Activated CD8-positive, alpha-beta T cell treated with anti-CD3 and anti-CD28 coated beads for 36 hours (primary cell): ENCODE measurements at places on chromosomes 5 and 9.

GRCh38 chr9:32490601-32491000 lies 35.4 kb downstream of the RIGI start:
- peaks cover 12% of the 10 kb centered on the region for H3K36me3 ChIP-seq
- no peak overlapping the region for H3K27ac ChIP-seq
- no peaks in the 10 kb centered on the region for H3K4me1 ChIP-seq
- H3K4me3 ChIP-seq, result no peak overlapping the region

- H3K36me3 ChIP-seq, result peaks cover 3% of the 10 kb centered on the region
- H3K4me1 ChIP-seq, result no peaks in the 10 kb centered on the region
- no peak for DNase-seq
- H3K27ac ChIP-seq, result no peak overlapping the region
- no peak overlapping the region for H3K4me3 ChIP-seq
These were observed 127.8 kb downstream of the MED27 start for GRCh38 chr9:131951905-131952304.

DNA sequence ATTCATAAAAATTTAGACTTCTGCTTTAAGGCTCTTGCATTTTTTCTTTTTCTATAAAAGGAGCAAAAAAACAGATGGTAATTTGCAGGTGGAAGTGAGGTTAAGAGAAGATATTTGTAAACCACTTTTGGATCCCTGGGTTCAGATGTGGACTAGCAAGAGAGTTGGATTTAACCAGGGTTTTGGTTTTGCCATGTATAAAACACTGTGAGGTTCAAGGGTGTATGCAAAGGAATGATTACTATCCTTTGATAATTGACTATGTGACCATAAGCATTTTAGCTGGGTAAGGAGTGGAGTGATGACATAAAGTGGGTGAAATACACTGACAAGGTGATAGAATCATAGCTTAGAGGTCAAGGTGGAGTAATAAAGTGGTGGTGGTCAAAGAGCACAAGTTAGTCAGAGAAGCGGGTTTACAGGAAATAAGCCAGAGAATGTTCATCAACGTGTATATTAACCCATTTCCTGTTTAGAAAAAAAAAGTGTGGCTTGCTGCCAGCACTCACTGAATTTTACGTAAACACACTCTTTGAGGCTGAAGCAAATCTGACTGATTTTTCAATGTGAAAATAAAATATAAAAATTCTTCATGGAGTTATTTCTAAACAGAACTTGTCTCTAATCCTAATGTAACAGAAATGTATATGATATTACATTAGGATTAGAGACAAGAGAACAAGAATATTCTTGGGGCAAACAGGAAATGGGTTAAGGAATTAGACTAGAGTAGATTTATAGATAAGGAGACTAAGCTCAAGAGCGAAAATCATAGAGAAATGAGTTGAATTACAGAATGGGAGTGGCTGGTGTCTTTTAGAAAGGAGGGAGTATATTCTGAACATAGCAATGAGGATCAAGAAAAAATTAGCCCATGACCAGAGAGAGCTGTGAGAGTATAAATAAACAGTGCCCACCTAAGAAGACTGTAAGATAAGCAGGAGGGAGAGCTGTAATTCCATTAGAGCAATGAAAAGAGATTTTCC lies 74.5 kb downstream of the CDKN2A start:
- peak; percentile 46 for DNase-seq
- no peak overlapping the region for H3K4me3 ChIP-seq
- H3K4me1 ChIP-seq, result peaks cover 22% of the 10 kb centered on the region
- H3K36me3 ChIP-seq, result peaks cover 12% of the 10 kb centered on the region
- H3K27ac ChIP-seq, result peak overlapping the region; percentile 75

DNA sequence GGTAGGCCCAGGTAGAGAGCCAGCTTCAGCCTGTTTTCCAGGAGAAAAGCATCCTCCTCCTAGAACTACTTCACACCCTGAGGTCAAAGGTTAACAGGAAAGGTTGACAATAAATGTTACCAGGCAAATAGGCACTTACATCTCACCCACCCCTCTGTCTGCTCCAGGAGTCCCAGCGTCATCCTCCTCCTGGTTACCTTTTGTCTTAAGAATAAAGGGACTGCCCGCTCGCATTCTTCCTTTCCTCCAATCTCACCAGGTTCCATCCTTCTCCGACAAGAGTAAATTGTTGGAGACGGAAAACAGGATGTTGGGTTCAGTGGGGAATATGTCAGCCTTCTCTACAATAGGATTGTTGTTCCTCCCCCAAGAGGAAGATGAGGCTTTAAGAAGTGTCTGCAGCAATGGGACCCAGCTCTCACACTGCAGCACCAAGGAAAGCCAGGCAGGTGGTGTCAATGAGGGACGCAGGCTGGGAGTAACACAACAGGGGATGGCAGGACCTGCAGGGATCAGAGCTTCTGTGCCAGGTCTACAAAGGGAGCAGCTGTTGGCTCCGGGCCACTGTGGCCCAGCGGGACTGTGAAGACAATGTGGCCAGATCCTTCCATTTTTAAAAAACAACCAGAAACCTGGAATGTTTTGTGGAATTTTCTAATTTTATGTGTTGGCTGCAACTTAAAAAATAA lies 29.0 kb downstream of the FAT2 start:
- no peak for DNase-seq
- H3K27me3 ChIP-seq, result no peaks in the 10 kb centered on the region
- H3K4me3 ChIP-seq, result no peak overlapping the region
- no peaks in the 10 kb centered on the region for H3K4me1 ChIP-seq

DNA sequence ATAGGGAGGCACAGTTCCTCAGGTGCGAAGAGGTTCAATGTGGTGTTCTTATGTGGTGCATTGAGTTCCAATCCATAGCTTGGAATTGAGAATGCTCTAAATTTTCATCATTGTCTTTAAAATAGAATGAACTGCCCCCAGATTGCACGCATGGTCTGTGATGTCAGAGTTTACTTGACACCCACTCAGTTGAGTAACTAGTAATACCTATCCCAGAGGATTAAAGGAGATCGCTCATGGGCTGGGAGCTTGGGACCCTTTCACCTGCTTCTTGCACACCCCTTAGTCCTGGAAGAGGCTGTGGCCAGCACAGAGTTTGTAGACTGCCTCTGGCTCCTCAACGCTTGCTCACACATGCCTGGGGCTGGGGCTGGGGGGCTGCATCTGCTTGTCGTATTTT lies 95.1 kb upstream of the OTULINL start:
- peaks cover 3% of the 10 kb centered on the region for H3K36me3 ChIP-seq
- H3K4me1 ChIP-seq, result peaks cover 6% of the 10 kb centered on the region
- H3K27me3 ChIP-seq, result no peaks in the 10 kb centered on the region
- DNase-seq, result no peak
- H3K4me3 ChIP-seq, result no peak overlapping the region

DNA sequence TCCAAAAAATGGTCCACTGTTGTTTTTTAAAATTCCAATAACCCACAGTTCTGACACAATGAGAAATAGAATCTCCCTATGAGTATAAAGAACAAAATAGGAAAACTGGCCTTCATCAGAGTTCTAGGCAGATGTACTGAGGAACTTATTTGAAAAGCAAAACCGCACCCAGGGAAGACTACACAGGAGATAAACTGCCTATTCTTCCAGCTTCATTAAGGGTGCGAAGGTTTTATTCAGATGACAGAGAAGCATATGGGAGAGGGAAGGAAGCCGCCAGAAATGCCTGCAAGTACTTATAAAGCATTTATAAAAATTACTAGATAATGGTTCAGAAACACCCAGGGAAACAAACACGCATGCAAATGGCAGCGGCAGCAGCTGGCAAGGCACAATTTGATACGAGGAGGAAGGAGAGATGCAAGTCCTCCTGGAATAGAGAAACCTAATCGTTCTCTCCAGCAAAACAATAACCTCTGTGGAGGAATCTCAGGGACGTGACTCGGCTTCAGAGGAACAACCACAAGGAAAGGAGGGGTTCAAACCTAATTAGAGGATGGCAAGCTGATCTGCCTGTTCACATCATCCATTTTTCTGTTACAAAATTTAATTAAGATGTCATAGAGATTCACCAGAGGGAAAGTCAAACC lies 9.0 kb downstream of the TTLL11 start:
- H3K27me3 ChIP-seq, result no peaks in the 10 kb centered on the region
- H3K36me3 ChIP-seq, result no peaks in the 10 kb centered on the region
- no peak for DNase-seq
- H3K27ac ChIP-seq, result no peak overlapping the region
- peaks cover 3% of the 10 kb centered on the region for H3K4me1 ChIP-seq

DNA sequence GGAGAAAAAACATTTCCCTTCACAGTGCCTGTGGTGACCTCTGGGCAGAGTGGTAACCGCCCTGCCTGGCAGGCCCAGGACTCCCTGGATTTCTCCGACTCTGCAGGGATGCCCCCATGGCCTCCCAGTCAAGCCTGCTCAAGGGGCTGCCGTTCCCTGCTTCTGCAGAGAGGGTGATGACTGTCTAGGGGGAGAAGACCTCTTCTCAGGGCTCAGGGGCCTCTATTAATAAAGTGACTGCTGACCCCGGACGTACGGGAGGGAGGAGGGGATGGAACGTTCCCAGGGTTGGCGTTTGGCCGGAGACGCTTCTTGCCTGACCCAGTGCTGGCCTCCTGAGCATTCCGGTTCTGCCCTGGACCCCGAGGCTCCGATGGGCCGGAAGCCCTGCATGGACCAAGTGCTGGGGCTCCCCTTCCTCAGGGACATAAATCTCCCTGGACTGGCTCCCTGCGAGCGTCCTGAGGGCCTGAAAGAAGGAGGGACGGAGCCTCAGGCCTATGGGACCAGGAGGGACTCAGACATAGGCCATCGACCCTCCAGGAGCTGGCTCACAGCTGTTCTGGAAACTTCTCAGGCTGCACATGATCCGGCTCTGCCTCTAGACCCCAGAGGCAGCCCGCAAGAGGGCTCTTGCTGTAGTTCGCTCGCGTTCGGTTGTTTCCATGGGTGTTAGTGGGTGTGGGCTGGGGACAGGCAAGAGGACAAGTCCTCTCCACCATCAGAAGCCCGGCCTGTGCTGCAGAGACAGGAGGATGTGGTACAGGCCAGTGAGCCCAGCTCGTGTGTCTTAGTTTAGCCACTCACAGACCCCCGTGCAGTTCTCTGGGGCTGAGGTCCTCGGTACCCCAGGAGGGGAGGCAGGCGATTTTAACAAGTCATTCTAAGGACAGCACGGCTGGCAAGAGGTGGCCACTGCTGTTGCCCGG lies 8.1 kb upstream of the RNU6ATAC start:
- no peaks in the 10 kb centered on the region for H3K36me3 ChIP-seq
- H3K27ac ChIP-seq, result no peak overlapping the region
- H3K4me1 ChIP-seq, result no peaks in the 10 kb centered on the region
- H3K27me3 ChIP-seq, result no peaks in the 10 kb centered on the region

DNA sequence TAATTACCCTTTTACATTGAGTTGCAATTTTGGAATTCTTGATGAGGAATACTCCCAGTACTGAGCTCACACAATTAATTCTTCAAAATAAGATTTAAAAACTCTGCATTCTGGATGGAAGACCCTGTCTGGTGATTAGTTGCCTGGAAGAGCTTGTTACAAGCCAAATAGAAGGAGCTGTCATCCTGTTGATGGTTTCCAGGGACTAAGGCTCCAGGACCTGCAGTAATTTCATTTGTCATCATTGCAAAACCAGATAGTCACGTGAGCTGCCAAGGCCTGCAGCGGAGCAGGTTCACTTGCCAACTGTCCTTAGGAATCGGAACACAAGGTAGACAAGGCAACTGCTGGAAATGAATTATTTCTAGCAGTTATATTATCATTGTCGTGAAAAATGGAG lies 597.7 kb downstream of the CCDC171 start:
- H3K4me3 ChIP-seq, result no peak overlapping the region
- no peak for DNase-seq
- peaks cover 13% of the 10 kb centered on the region for H3K4me1 ChIP-seq

DNA sequence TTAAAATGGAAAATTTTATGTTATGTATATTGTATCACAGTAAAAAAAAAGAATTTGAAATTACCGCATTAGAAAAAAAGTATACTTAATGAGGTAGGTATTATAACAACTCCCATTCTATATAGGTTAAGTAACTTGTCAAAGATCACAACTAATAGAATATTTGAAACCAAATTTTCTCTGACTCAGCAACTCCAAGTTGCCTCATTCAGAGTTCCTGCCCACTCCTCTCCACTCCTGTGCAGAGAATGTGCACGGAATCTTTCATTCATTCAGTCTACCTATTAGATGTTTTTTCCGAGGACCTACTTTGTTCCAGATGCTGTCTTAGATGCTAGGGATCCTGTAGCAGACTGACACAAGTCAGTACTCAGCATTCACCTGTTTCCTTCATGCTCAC lies 15.4 kb downstream of the SH3TC2 start:
- peaks cover 2% of the 10 kb centered on the region for H3K27me3 ChIP-seq
- no peaks in the 10 kb centered on the region for H3K36me3 ChIP-seq
- no peak overlapping the region for H3K27ac ChIP-seq
- no peak overlapping the region for H3K4me3 ChIP-seq
- no peaks in the 10 kb centered on the region for H3K4me1 ChIP-seq

GRCh38 chr5:83099445-83099844 lies 22.1 kb downstream of the XRCC4 start:
- peaks cover 4% of the 10 kb centered on the region for H3K4me1 ChIP-seq
- peaks cover 3% of the 10 kb centered on the region for H3K36me3 ChIP-seq
- H3K27ac ChIP-seq, result no peak overlapping the region
- no peak overlapping the region for H3K4me3 ChIP-seq

GRCh38 chr9:88383176-88383575 lies 5.1 kb upstream of the SPIN1 start:
- DNase-seq, result no peak
- H3K27me3 ChIP-seq, result peaks cover 1% of the 10 kb centered on the region
- no peak overlapping the region for H3K27ac ChIP-seq
- no peak overlapping the region for H3K4me3 ChIP-seq
- peaks cover 10% of the 10 kb centered on the region for H3K4me1 ChIP-seq
